T-helper 9 cell (primary cell): ENCODE measurements at places on chromosomes 13 and 19.
A peak's percentile ranks its signal among the peaks of the same experiment; 100 is the strongest.

GRCh38 chr13:111129465-111130115 lies 14.5 kb downstream of the ARHGEF7 start:
- DNase-seq: no peak

DNA sequence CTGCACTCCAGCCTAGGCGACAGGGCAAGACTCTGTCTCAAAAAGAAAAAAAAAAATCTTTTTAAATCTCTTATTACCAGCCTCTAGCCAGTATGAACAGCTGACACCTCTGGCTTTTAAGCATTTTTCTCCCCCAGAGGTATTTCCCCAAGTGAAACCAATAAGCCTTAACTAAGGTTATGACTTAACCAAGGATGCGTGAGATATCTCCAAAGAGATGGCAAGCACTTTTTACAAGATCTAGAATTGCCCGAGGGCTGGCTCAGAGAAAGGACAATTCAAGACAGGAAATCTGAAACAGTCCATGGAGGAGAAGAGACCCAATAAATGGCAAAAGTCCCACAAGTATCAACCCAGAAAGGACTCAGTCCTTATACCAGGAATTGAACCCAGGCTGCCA lies 362.1 kb downstream of the FOXO1 start:
- DNase-seq: no peak

- DNase-seq: no peak
Measured at GRCh38 chr13:74476365-74476764, 342.2 kb upstream of the KLF12 start.

GRCh38 chr19:50649433-50650391 lies at the start of gene C19orf81:
Gene C19orf81, plus strand, starts transcription at chr19:50649445. Its CDS starts 0 bp downstream, at chr19:50649445.
- no peak for DNase-seq

GRCh38 chr19:12757544-12758274 lies 6.1 kb downstream of the BEST2 start:
- peak; percentile 60 for DNase-seq

- no peak for DNase-seq
Measured at GRCh38 chr19:30214651-30215051, 157.5 kb upstream of the ZNF536 start.

DNA sequence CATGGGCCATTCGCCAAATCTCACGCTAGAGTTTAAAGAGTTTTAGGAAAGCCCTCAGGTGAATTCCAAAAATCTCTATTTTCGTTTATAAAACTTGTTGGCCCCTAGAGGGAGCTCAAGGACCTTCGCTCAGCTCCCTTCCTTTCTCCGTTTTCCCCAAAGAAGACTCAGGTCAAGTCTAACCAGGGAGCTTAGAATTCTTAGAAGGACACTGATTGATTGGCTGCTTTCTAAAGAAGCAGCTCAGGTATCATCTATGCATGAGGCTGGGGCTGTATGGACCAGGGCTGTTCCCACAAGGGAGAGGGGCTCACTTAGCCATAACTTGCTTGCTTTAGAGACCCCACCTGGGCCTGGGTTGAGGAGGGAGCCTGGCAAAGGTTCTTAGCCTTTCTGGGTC lies 20.5 kb downstream of the DZIP1 start:
- DNase-seq: no peak

DNA sequence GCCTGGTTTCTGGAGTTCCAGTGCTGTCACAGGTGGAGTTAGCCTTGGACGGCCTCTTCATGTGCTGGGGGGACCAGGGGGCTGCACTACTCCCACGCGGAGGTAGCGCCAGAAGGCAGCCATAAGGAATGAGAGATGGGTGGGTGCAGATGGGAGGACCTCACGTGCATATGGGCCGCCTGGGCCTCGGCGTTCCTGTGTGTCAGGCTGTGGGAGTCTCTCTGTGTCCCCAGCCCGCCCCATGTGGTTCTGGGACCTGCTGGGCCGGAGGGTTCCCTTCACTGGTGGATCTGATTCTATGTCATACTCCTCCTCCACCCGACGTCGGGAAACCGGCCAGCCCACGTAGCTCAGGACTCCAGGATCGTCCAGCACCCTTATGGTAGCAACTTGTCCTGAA lies 149.0 kb upstream of the SOX1 start:
- DNase-seq: no peak

DNA sequence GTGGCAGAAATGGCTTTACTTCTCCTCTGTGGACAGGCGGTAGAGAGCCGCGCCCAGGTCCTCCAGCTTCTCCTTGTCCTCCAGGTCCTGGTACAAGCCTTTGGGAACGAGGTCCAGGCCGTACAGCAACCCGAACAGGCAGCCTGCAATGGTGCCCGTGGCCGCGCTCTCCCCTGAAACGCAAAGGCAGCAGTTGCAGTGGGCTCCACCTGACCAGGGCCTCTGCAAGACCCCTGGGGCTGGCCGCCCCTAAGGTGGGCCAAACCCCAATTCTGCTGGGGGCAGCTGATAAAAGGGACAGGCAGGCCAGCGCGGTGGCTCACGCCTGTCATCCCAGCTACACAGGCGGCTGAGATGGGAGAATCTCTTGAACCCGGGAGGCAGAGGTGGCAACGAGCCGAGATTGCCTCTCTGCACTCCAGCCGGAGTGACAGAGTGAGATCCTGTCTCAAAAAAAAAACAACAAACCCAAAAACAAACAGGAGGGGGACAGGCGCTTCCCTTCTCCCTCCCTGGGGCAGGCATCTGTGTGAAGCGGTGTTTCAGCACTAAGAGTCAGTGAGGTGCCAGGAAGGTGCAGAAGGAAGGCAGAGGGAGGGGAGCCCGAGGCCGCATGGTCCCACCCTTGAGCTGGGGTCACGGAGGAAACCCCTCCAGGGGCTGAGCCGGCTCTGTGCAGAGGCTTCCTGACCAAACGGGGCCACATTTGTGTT lies 30.3 kb downstream of the ADPRHL1 start:
- DNase-seq: no peak

DNA sequence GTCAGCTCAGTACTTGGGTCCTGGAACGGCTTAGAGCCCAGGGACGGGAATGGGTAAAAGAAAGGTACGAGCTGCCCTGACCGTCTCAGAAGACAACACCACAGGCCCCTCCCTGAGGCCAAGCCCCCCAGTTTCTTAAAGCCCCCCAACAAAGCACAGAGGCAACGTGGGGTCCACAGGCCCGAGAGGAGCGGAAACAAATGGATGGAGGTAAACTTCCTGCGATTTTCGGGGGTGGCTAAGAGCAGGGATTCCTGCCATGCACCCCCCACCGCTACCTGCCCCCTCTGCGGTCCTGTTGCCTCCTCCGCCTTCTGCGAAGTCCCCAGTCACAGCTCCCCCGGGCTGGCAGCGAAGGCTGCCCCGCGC lies 48.2 kb downstream of the PTPRS start:
- no peak for DNase-seq

GRCh38 chr13:97241761-97242160 lies 19.6 kb downstream of the MBNL2 start:
- no peak for DNase-seq

- no peak for DNase-seq
Measured at GRCh38 chr13:114285166-114285808, 3.9 kb downstream of the UPF3A start.

- no peak for DNase-seq
Measured at GRCh38 chr19:33376423-33376822, 2.9 kb downstream of the CEBPG start.

- DNase-seq: no peak
Measured at GRCh38 chr13:109869312-109870237, 83.2 kb upstream of the IRS2 start.

GRCh38 chr13:113650731-113651148 lies 7.3 kb downstream of the ATP4B start:
- DNase-seq: no peak

DNA sequence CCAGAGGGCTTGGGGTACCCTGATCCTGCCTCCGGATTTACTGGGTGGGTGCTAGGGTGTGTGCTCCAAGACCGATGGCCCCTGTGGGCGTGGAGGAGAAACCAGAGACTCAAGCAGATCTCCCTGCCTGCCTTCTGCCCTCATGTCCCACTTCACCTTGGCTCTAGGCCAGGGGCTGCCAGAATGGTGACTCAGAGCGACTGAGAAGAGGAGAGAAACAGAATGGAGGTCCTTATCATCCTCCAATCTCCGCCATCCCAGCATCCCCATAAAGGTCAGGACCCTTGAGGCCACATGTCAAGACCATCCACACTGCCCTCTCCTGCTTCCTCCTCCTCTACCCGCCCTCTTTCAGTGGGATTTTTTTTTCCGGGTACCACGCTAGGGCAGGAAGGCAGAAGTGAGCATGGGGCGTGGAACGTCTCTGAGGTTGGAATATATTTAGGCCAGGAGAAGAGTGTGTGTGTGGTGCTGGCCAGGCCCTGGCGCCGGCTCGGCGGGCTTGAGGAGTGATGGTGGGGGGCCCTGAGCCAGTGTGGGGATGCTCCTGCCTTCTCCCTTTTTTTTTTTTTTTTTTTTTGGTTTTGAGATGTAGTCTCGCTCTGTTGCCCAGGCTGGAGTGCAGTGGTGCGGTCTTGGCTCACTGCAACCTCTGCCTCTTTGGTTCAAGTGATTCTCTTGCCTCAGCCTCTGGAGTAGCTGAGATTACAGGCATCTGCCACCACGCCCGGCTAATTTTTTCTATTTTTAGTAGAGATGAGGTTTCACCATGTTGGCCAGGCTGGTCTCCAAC lies 22.3 kb downstream of the IER2 start:
- peak; percentile 76 for DNase-seq

DNA sequence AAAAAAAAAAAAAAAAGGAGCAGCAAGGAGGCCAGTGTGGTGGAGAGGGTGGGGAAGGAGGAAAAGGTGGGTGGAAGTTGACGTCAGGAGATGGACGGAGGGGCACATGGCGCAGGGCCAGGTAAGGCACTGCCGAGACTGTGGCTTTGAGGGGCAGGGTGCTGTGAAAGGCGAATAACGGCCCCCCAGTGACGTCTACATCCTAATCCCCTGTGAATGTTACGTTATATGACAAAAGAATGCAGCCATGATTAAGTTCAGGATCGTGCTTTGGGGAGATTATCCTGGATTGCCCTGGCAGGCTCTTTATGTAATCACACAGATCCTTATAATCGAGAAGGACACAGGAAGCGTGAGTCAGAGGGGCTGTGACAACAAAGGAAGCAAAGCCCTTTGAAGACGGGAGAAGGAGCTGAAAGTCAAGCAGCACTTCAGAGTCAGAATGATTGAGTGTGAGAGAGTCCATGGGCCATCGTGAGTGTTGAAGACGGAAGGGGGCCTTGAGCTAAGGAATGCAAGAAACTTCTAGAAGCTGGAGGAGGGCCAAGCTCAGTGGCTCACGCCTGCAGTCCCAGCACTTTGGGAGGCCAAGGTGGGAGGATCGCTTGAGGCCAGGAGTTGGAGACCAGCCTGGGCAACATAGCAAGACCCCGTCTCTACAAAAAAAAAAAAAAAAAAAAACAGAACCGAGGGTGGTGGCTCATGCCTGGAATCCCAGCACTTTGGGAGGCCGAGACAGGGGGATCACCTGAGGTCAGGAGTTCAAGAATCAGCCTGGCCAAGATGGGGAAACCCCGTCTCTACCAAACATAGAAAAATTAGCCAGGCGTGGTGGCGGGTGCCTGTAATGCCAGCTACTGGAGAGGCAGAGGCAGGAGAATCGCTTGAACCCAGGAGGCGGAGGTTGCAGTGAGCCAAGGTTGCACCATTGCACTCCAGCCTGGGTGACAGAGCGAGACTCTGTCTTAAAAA lies 13.8 kb upstream of the CEACAM16 start:
- no peak for DNase-seq

DNA sequence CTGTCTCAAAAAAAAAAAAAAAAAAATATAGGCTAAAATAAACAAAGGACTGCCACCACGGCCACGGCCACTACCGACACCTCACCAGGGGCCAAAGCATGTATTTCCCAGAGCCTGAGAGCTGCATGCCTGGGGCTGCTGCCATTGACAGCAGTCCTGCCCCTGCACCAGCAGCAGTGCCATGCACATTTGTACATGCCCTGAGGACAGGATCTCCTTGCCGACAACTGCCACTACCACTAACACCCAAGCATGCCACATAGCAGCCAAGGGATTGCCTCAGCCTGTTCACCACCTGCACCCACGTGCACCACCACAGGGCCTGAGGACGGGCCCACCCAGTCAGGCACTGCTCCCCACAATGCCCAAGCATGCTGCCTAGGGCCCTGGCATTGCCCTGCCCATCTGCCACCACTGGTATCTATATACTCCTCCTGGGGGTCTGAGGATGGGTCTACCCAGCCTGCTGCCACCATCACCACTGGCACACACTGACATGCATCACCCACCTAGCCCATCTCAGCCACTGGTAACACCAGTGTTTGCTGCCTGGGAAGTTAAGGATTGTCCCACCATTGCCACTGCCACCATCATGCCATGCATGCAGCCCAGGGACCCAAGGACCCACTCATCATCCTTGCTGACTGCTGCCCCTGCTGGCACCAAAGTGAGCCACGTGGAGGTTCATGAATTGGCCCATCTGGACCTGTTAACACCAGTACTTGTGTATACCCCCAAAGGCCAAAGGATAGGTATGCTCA lies 10.6 kb upstream of the NUP62 start:
- no peak for DNase-seq

GRCh38 chr13:89828506-89828905 lies 1519.0 kb upstream of the MIR17HG start:
- no peak for DNase-seq

DNA sequence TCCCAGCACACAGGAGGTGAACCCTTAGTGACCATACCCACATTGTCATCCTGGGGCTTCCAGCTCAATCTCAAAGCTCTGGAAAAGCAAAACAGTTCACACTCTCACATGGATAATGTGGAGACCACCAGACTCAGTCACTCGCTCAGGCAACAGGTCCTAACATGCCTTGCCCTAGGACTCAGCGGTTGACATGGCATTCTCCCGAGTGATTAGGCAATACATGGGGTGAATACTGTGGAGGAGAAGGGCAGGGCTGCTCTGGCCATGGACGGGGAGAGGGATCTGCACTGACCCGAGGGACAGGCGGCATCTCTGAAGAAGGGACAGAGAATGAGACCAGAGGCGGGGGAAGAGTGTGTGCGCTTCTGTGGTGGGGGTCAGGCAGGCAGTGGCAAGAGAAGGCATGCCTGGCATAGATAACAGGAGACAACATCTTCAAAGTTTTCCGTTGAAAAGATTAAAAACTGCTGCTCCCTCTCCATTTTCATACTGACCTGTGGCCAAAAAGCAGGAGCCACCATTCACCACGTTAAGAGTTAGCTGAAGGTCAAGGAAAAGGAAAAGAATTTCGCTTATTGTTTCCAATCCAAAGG lies 44.5 kb upstream of the EPHX3 start:
- DNase-seq: no peak

- DNase-seq: no peak
Measured at GRCh38 chr19:13363245-13363644, 143.0 kb downstream of the CACNA1A start.
